ENCODE measurements at places on chromosomes 7 and 10.

- DNase-seq: no peak
Measured at GRCh38 chr10:70455213-70455630, 13.7 kb upstream of the NODAL start.

GRCh38 chr10:96660297-96660696 is 60.0 kb downstream of the PIK3AP1 start:
- DNase-seq: no peak

DNA sequence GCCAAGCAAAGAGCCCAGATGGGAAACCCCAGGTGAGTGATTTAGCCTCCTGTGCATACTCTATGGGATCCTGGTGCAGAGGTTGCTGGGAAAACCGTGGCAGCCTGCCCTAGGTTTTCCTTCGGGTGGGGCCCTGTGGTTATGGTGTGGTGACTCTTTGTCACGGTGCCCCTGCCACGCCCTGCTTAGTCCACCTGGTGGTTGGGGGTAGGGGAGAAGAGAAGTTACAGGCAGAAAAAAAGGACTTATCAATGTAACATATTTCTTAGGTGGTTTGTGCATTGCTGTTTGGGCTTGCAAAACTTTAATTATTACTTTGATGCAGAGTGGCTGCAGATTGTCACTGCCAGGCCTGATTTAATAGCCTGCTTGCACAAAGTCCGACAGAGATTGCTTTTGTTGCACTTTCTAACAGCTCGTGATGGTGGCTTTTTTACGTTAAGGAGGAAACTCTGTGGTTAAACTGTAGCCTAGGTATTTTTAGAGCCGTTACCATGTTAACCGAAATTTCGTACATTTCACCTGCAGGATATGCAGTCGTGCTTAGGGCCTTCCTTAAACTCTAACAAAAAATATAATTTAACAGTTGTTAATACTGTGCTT is 197.4 kb downstream of the RNLS start:
- DNase-seq: peak; percentile 63

DNA sequence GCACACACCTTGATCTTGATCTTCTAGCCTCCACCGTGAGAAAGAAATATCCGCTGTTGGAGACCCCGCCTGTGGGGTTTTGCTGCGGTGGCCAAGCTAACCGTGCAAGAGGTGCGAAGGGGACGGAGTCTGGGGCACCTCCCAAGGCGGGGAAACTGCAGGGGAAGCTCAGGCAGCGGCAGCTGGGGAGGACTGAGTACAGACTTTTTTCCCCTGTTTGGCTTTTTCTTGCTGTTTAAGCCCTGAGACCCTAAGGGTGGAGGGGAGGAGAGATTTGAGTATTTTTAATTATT is 108.0 kb downstream of the DNAJB6 start:
- no peak for DNase-seq

GRCh38 chr10:75859141-75859540 is 427.7 kb downstream of the LRMDA start:
- no peak for DNase-seq

DNA sequence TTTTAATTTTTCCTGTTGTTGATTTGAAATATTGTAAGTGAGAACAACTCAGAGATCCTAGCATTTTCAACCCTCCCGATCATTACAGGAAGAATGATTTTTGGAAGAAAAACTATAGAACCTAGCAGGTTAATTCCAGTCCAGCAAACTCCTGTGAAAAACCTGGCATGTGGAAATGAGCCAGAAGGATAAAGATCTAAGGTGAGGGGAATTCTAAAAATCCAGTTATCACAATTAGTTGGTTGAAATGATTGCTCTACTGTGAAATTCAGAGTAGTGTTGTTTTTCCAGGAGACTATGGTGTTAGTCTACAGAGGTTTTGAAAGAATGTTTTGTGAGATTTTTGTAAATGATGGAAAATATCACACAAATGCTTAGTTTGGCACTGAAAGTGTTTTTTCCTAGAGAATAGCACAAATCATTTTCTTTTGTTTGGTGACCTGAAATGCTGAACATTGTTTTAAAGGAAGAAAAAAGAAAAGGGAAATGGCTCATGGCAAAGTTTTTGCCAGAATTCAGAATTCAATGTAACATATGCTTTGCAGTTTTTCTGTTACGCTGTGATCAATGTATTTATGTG is 152.4 kb upstream of the SLC26A5 start:
- DNase-seq: no peak

DNA sequence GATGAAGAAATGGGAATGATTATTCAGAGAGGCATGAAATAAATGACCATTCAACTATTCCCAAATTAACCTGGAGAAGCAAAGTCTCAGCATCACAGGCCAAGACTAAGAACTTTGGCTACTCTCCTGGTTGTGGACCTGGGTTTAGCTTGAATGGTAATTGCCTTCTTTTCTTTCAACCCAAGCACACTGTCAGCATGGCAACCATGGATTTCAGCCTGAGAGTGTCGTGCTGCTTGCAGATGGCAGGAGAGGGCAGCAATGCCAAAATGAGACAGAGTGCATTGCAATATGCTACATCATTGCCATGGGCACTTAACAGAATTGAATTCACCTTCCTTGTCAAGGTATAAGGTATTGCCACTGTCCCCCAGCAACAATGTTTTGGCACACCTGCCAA is 767.2 kb downstream of the REEP3 start:
- DNase-seq: no peak

- DNase-seq: no peak
Measured at GRCh38 chr7:21318916-21319270, 109.0 kb upstream of the SP4 start.

GRCh38 chr7:80530136-80530535 is 18.3 kb upstream of the GNAT3 start:
- DNase-seq: no peak

GRCh38 chr10:46287846-46288477 is 1.2 kb downstream of the ANTXRL start:
- DNase-seq: no peak

DNA sequence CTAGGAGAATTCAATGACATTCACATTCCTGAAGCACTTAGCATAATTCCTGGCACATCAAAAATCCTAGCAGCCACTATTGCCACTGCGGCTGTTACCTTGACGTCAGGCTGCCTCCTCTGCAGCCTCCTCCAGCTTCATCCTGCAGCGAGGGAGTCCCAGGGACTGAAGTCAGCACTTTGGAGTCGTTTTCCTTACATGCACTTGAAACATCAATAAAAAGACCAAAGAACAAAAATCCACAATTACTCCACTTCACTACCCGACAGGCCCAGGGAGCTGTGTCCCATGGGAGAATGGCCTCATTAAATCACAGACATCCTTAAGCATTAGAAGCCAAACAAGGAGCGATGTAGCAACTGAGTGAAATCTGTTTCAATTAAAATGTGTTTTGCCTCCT is 48.6 kb upstream of the NANOS1 start:
- DNase-seq: no peak

GRCh38 chr7:41097501-41097900 is 605.4 kb downstream of the INHBA start:
- no peak for DNase-seq

- no peak for DNase-seq
Measured at GRCh38 chr7:39085590-39086049, 107.9 kb downstream of the POU6F2 start.

Data from CD4-positive, alpha-beta T cell treated with Interleukin-4 for 1 hour (primary cell).